Trophoblast cell (in vitro differentiated cells and primary cell): ENCODE measurements at places on chromosomes 6 and 20.
A peak's percentile ranks its signal among the peaks of the same experiment; 100 is the strongest.

- no peak overlapping the region for H3K4me3 ChIP-seq
- no peak overlapping the region for H3K27ac ChIP-seq
- H3K36me3 ChIP-seq = no peaks in the 10 kb centered on the region
- no peaks in the 10 kb centered on the region for H3K27me3 ChIP-seq
Observed at GRCh38 chr6:33566182-33567084, 13.6 kb downstream of the BAK1 start.

GRCh38 chr20:37278966-37279590, 10.4 kb upstream of the MANBAL start:
- H3K27ac ChIP-seq = peak overlapping the region; percentile 40
- peak; percentile 100 for DNase-seq
- H3K4me3 ChIP-seq = no peak overlapping the region
- no peaks in the 10 kb centered on the region for H3K27me3 ChIP-seq
- peaks cover 24% of the 10 kb centered on the region for H3K4me1 ChIP-seq

GRCh38 chr6:71226151-71226550, 62.5 kb upstream of the OGFRL1 start:
- DNase-seq = no peak
- no peak overlapping the region for H3K27ac ChIP-seq
- H3K27me3 ChIP-seq = no peaks in the 10 kb centered on the region

GRCh38 chr20:59701236-59701635, 96.9 kb downstream of the PHACTR3 start:
- no peak for DNase-seq
- no peaks in the 10 kb centered on the region for H3K27me3 ChIP-seq
- H3K27ac ChIP-seq = no peak overlapping the region
- H3K4me3 ChIP-seq = no peak overlapping the region
- H3K36me3 ChIP-seq = no peaks in the 10 kb centered on the region

- H3K4me1 ChIP-seq = no peaks in the 10 kb centered on the region
- no peaks in the 10 kb centered on the region for H3K27me3 ChIP-seq
- no peak for DNase-seq
- no peak overlapping the region for H3K4me3 ChIP-seq
- H3K36me3 ChIP-seq = no peaks in the 10 kb centered on the region
Observed at GRCh38 chr6:159045801-159046200, 1.0 kb upstream of the TAGAP start.

GRCh38 chr20:12984069-12984765, 24.6 kb upstream of the SPTLC3 start:
- DNase-seq = peak; percentile 42
- no peak overlapping the region for H3K4me3 ChIP-seq
- H3K27ac ChIP-seq = no peak overlapping the region
- no peaks in the 10 kb centered on the region for H3K36me3 ChIP-seq

DNA sequence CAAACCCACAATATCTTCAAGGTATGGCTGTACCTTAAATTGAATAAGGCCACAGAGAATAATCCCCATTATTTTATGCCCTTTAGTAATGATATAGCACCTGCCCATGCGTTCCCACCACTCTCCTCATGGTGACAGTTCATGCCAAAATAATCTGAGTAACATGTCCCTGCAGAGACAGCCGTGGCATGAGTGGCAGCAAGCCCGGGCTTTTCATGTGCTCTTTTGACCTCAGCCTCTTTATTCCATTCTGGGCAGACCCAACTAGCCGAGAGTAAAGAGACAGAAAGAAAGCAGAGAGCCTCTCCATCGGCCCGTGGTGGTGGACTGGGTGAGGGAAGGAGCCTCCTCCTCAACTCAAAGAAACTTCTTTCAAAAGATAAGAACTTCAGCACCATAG, 19.9 kb upstream of the POPDC3 start:
- no peaks in the 10 kb centered on the region for H3K27me3 ChIP-seq
- no peaks in the 10 kb centered on the region for H3K4me1 ChIP-seq
- no peak overlapping the region for H3K27ac ChIP-seq
- no peaks in the 10 kb centered on the region for H3K36me3 ChIP-seq
- DNase-seq = no peak

- no peak for DNase-seq
- H3K4me3 ChIP-seq = no peak overlapping the region
- H3K4me1 ChIP-seq = peaks cover 10% of the 10 kb centered on the region
- no peaks in the 10 kb centered on the region for H3K36me3 ChIP-seq
- H3K27me3 ChIP-seq = no peaks in the 10 kb centered on the region
- H3K27ac ChIP-seq = no peak overlapping the region
Observed at GRCh38 chr6:111769365-111770152, 103.7 kb downstream of the FYN start.

- H3K4me1 ChIP-seq = no peaks in the 10 kb centered on the region
- no peak for DNase-seq
- no peak overlapping the region for H3K27ac ChIP-seq
- peaks cover 2% of the 10 kb centered on the region for H3K36me3 ChIP-seq
- H3K4me3 ChIP-seq = no peak overlapping the region
Observed at GRCh38 chr20:58286729-58287128, 22.8 kb upstream of the RAB22A start.

DNA sequence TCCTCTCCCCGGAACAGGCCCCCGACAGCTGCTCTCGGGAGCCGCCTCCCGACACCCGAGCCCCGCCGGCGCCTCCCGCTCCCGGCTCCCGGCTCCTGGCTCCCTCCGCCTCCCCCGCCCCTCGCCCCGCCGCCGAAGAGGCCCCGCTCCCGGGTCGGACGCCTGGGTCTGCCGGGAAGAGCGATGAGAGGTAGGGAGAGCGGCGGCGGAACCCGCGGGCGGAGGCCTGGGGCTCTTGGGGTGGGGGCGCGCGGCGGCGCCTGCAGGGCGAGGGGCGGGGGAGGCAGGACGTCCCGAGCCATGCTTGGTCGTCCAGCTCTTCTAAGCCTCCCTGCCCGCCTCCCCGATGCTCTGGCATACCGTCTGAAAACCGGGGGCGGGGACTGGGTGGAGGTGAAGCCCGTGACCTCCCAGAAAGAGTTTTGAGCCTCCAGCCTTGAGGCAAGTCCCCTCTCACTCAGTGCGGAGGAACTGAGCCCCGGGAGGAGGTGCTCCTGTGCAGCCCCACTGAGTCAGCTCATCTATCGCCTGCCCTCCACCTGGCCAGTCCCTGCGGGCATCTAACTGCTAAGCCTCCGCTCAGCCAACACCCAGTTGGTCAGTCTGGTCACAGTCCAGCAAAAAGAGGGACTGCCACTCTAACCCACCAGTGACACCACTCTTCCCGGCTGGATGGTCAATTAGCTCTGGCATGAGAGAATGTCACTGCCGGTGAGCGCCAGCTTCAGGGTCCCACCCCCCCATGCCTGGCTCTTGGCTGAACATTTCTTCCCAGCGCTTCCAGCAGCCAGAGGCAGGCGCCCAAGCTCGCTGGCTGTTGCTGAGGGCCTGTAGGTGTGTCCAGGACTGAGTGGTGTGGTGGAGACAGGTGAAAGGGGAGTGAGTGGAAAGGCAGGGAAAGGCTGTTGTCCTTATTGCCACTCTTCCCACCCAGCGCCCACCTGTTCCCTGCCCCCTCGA, 482 bp downstream of the DDR1 start:
- peaks cover 36% of the 10 kb centered on the region for H3K4me1 ChIP-seq
- DNase-seq = peak; percentile 53
- H3K36me3 ChIP-seq = peaks cover 14% of the 10 kb centered on the region

DNA sequence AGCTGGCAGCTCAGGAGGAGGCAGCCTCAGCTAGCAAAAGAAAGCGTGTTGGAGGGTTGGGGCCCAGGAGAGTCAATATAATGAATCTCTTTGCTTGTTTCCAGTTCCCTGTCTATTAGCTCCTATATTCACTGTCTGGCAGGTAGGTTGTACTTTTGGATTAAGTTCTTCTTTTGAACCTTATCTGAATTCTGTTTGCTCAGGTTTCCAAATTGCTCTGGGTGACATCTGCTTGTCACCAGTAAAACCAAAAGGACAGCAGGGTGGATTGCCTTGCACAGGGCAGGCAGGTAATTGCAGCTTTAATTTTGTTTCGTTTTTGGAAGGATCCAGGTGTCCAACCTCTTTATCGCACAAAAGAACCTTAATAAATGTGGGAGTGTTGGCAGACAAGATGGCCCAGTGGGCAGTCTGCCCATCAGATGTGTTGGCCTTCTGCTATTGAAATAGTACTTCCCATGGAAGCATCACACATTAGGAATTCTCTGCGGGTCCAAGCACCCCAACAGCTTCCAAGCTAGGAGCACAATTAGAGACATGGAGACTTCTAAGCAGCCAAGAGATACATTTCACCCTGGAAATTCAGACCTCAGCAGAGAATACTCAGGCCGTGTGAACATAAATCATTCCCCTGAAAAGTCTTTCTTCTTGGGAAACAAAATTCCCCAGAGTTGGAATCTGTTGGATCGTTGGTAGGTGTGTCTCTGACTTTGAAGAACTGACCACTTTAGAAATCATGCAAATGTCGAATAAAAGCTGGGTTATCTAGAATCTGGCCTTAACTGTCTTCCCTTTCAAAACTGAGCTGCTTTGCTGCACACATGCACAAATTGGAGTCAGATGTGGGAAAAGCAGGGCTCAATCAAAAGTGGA, 286.9 kb upstream of the BMP2 start:
- no peak overlapping the region for H3K27ac ChIP-seq
- no peaks in the 10 kb centered on the region for H3K4me1 ChIP-seq
- H3K27me3 ChIP-seq = no peaks in the 10 kb centered on the region
